Activated naive CD4-positive, alpha-beta T cell treated with anti-CD3 and anti-CD28 coated beads for 36 hours (primary cell): ENCODE measurements at places on chromosomes 7 and 10. TPM values are rescaled to one million over a fixed set of nuclear protein-coding genes. Genes with fewer than 3 reads are reported as not detected.
A peak's percentile ranks its signal among the peaks of the same experiment; 100 is the strongest.

The ZPBP gene
- not detected for total RNA-seq

GRCh38 chr7:112995059-112995824, 91.4 kb downstream of the GPR85 start:
- no peak overlapping the region for H3K27ac ChIP-seq
- peaks cover 25% of the 10 kb centered on the region for H3K27me3 ChIP-seq
- H3K4me1 ChIP-seq = no peaks in the 10 kb centered on the region
- H3K36me3 ChIP-seq = no peaks in the 10 kb centered on the region

DNA sequence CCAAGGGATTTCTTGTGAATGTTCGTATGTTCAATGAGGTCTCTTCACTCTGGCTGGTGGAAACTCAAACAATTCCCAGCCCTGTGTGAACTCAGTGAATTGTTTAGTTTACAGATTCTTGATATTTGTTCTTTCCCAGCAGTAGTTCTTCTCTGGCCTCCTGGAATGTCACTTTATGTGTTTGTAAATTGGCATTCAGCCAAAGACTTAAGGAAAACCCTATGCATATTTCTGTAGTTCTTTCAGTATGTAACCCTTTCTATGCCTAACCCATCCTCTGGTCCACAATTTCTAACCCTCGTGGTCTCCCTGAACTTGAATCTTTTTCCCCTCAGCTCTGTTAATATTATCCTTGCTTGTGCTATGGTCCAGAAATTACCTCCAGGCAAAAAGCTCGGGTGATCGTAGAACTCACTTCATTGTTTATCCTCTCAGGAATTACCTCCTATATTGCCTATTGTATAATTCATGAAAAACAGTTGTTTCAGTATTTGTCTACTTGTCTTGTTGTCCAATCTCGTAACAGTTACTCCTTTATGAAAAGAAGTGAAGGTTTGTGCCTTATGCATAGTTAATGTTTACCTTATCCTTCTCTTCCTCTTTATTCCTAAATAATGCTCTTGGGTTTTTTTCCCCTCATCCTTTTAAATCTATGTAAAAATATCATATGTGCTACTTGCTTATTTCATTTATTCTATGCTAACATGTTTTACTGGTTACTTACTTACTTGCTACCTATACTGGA, 23.7 kb upstream of the AGR3 start:
- no peak overlapping the region for H3K27ac ChIP-seq
- no peaks in the 10 kb centered on the region for H3K4me1 ChIP-seq
- peaks cover 8% of the 10 kb centered on the region for H3K27me3 ChIP-seq
- no peak for DNase-seq

GRCh38 chr7:128755075-128755818, 16.1 kb downstream of the CALU start:
- peaks cover 24% of the 10 kb centered on the region for H3K36me3 ChIP-seq
- DNase-seq = no peak
- H3K27me3 ChIP-seq = no peaks in the 10 kb centered on the region
- H3K4me3 ChIP-seq = no peak overlapping the region

The AGK gene
- total RNA-seq = 35.8 TPM

DNA sequence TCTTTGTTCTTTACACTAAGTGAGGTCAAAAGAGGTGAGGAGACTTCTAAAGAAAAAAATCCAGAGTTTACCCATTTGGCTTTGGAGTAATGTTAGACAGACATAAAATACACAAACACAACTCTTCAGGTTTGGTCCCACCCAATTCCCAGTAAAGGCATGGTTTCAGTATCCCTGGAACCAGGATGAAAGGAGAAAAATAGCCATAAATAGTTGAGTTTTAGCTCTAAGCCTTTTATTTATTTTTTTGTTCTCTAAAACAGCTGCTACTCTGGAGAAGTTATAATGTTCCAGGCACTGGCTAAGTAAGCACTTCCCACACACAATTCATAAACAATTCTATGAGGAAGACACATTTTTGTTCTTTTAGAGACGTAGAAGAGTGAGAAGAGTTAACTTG, 4.0 kb downstream of the ABCB1 start:
- no peak overlapping the region for H3K27ac ChIP-seq
- no peak for DNase-seq
- H3K4me3 ChIP-seq = no peak overlapping the region
- H3K27me3 ChIP-seq = peaks cover 2% of the 10 kb centered on the region

GRCh38 chr10:81909453-81909852, 34.5 kb downstream of the NRG3 start:
- peaks cover 3% of the 10 kb centered on the region for H3K27me3 ChIP-seq
- no peaks in the 10 kb centered on the region for H3K4me1 ChIP-seq
- no peaks in the 10 kb centered on the region for H3K36me3 ChIP-seq
- no peak for DNase-seq
- no peak overlapping the region for H3K4me3 ChIP-seq

The NUTM2B gene
- 0.19 TPM for total RNA-seq

DNA sequence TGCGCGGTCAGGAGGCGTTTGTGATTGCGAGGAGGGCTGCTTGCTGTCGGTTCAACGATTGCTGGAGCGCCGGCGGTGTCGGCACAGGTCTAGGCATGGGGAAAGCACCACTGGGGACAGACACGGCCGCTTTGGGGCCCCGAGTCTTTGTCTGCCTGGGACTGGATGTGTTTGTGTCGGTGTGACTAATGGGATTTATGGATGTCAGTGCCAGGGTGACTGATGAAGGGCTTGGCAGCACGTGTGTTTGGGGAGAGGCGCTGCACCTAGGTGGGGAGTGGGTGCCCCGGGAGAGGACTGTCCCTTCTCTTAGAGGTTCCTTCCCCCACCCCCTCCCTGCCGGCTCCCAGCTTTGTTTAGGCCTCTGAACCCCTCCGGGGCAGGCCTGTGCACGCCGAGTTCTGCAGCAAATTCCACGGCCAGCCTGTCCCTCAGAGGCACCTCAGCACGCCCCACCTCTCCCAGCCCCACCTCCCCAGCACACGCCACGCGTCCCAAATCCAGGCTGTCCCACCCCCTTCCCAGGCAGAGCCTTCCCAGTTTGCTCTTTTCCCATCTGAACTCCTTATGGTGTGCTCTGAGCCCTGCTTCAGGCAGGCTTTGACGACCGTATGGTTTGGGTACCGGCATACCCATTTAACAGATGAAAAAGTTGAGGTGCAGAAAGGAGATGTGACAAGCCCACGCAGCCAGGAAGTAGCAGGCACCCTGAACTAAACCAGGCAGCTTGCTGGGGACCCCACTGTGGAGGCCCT, 6.4 kb upstream of the TNRC18 start:
- H3K27me3 ChIP-seq = peaks cover 57% of the 10 kb centered on the region
- peak overlapping the region; percentile 20 for H3K4me3 ChIP-seq
- peak; percentile 49 for DNase-seq
- peaks cover 4% of the 10 kb centered on the region for H3K36me3 ChIP-seq
- peaks cover 29% of the 10 kb centered on the region for H3K4me1 ChIP-seq

GRCh38 chr7:2409745-2410414, 6.5 kb downstream of the CHST12 start:
- peak; percentile 35 for DNase-seq
- H3K36me3 ChIP-seq = no peaks in the 10 kb centered on the region

- no peak for DNase-seq
- no peak overlapping the region for H3K27ac ChIP-seq
- no peaks in the 10 kb centered on the region for H3K27me3 ChIP-seq
- H3K36me3 ChIP-seq = no peaks in the 10 kb centered on the region
These were observed 35.3 kb upstream of the DPYSL4 start for GRCh38 chr10:132151286-132151950.

The TSPAN13 gene
- total RNA-seq = 0.52 TPM

GRCh38 chr10:55397777-55398496, 596.9 kb upstream of the PCDH15 start:
- DNase-seq = no peak
- H3K27me3 ChIP-seq = no peaks in the 10 kb centered on the region

- DNase-seq = no peak
- no peak overlapping the region for H3K4me3 ChIP-seq
- no peaks in the 10 kb centered on the region for H3K36me3 ChIP-seq
- H3K4me1 ChIP-seq = peaks cover 47% of the 10 kb centered on the region
- H3K27me3 ChIP-seq = no peaks in the 10 kb centered on the region
These were observed 9.5 kb upstream of the REPIN1 start for GRCh38 chr7:150358988-150359621.

The CYP2C9 gene
- not detected for total RNA-seq
